Effector CD8-positive, alpha-beta T cell (primary cell): ENCODE measurements at places on chromosomes 6 and 20.

DNA sequence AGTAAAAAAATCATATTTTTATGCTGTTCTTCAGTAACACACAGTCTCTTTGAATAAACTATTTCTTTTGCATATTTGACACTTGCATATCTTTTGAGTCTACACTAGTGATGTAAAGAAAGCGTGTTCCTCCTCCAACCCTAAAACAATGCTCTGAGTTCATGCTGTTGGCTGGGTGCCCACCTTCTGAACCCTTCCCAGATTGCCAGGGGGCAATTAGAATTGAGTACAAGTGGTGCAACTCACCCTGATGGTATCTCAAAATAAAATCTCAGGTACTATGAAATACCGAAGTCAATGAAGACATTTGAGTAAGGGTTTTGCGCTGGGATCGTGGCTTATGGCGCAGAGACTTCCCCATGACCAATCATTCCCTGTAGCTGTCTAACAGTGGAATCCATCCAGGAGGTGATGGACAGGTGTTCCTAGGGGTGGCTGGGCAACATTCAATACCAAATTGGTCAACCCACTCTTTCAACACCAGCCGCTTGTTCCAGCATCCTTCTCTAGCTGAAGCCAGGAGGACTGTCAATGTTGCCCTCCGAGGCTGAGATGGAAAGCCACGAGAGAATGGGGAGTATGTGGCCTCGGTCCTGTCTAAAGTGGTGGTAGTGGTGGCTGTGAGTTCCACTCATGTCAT, 94.4 kb upstream of the ZNFX1 start:
- no peak for DNase-seq

DNA sequence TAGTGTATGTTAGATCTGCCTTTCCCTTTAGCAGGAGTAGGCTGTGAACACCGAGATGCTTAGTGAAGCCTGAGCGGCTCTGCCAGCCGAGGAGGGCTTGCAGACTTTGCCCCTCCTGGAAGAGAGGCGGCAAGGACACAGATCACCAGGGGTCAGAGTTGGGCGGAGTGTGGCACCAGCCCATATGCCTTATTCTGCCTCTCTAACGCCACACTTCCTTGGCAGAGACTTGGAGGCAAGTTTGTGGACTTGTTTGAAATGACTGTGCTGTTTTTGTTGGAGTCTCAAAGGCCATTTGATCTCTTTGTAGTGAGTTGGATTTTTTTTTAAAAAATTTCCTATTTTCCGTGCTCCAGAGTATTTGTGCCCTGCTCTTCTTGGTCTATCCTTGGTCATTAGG, 44.5 kb upstream of the CLDN20 start:
- no peak for DNase-seq

DNA sequence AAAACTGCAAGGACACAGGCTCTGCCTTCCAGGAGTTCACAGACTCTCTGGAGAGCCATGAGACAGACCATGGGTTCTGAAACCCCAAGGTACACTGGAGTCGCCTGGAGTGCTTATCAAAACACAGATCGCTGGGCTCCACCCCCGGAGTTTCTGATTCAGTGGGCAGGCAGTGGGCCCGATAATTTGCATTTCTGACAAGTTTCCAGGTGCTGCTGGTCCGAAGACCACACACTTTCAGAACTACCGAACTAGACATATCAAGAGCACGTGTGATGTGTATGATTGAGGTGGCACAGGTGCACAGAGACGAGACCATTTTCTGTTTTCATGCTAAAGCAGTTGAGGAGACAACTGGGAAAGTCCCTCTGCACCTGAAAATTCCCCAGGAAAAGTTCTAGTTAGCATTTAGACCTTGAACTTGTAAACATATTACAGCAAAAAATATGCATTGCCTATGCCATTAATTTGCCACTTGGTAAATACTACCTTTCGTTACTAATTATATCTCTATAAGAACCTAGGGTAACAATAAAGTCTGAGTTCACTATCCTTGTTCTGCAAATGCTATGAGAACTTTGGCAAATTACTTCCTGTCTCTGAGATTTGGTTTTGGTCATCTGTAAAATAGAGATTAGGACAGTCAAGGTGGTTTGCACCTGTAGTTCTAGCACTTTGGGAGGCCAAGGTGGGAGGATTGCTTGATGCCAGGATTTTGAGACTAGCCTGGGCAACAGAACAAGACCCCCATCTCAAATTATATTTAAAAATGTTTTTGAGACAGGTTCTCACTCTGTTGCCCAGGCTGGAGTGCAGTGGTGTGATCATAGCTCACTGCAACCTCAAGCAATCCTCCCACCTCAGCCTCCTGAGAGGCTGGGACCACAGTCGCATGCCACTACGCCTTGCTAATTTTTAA, 14.3 kb upstream of the PIM1 start:
- DNase-seq: no peak

GRCh38 chr20:36700438-36700837, 45.5 kb downstream of the NDRG3 start:
- DNase-seq: no peak

GRCh38 chr20:5261763-5262162, 55.0 kb downstream of the PROKR2 start:
- no peak for DNase-seq
